ENCODE measurements at places on chromosomes 12 and 14. TPM values are rescaled to one million over a fixed set of nuclear protein-coding genes. Genes with fewer than 3 reads are reported as not detected.

DNA sequence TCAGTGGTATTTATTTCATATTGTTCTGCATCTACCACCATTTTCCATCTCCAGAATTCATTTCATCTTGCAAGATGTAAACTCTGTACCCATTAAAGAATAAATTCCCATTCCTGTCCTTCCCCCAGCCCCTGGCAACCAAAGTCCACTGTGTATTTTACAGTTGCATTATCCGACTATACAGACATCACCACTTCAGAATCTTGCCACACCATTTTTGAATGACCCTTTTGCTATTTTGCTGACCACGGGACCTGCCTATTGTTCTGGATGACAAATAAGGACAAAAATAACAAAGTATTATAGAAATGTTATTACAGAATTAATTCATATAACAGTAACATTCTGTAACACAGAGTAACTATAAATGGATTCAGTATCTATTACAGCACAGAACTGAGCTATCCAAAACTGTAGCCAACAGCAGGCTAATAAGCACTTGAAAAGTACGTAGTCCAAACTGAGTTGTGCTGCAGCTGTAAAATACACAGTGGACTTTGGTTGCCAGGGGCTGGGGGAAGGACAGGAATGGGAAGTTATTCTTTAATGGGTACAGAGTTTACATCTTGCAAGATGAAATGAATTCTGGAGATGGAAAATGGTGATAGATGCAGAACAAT is 61.3 kb downstream of the CDK17 start:
- DNase-seq = no peak

- no peak for DNase-seq
These were observed 4.3 kb downstream of the HOXC9 start for GRCh38 chr12:54004063-54004840.

DNA sequence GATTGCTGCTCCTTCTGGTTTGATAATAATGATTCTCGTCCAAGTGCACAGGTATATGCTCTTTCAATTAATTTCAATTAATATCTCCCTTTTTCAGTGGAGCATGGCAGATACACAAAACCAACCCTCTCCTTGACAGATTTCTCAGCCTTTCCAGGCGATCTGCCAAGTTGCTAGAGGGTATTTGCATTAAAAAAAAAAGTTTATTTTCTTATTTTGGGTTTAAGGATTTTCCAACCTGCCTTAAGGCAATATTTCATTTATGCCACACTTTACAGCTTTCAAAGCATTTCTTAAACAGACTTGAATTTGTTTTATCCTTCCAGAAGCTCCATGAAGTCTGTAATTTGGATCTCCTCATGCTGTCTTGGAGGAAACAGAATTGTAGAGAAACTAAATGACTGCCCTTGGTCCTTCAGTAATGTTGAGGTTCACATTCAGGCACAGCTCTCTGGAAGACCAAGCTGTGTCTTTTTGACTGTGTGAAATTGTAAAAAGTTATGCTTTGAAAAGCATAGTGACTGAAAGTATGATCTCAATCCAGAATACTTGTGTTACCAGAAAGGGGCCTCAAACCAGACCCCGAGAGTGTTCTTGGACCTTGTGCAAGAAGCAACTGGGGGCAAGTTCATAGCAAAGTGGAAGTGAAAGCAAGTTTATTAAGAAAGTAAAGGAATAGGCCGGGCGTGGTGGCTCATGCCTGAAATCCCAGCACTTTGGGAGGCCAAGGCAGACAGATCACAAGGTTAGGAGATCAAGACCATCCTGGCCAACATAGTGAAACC is 2.3 kb downstream of the DGLUCY start:
- DNase-seq = no peak

GRCh38 chr12:122837306-122838265 is 2.3 kb downstream of the HIP1R start:
- DNase-seq = peak; percentile 56

- no peak for DNase-seq
These were observed 97.5 kb downstream of the CRACR2A start for GRCh38 chr12:3655328-3655900.

GRCh38 chr14:49896966-49897365 is 4.1 kb downstream of the ARF6 start:
- DNase-seq = no peak

GRCh38 chr14:32254952-32255679 is 52.0 kb upstream of the RNU6-8 start:
- DNase-seq = no peak

- no peak for DNase-seq
These were observed 240.3 kb downstream of the ZFP36L1 start for GRCh38 chr14:68552602-68553001.

GRCh38 chr12:52634266-52635056 is 16.1 kb upstream of the KRT73 start:
- DNase-seq = peak; percentile 86

DNA sequence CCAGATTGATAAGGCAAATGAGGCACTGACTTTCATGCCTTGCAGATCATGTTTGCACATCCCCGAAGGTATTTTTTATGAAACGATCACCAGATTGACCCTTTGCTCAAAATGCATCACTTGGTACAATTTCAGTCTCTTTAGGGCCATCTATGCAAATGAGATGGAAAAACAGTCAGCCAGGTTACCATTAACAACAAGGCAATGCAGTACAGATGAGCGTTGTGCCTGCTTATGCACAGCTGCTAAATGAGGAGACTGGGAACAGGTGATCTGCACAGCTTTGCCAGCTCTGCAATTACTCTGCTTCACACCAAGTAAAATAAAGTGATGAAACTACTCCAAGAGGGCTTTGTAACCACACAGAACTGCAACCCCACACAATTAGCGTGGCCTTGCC is 26.1 kb upstream of the PLEKHG7 start:
- no peak for DNase-seq

- DNase-seq = no peak
These were observed 57.0 kb downstream of the ZFP36L1 start for GRCh38 chr14:68735856-68736255.

DNA sequence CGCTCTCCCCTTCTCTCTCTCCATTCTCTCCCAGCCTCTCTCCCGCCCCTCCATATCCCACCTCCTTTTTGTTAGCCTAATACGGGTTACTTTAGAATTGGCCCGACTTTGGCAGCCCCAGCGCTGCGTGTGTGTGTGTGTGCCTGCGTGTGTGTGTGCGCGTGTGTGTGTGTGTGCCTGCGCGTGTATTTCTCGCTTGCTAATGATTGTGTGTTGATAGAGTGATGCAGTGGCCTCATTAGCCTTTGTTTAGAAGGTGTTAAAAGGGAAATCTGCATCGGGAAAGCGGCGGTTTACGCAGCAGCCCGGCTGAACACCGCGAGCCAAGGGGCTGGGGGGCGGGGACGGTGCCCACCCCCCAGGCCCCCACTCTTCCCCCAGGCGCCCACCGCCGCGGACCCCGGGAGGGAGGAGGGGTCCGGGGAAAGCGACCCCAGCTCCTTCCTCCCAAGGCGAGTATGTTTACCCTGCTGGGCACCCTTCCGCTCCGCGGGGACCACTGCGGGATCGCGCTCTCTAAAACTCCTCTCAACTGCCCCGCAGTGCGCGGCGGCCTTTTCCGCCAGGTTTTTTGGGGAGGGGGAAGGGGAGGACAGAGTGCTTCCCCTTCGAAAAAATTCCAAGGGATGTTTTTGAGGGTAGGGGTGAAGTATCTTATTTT is 6.8 kb upstream of the LHX5 start:
- DNase-seq = no peak

GRCh38 chr14:85579942-85580341 is 50.0 kb downstream of the FLRT2 start:
- DNase-seq = no peak

DNA sequence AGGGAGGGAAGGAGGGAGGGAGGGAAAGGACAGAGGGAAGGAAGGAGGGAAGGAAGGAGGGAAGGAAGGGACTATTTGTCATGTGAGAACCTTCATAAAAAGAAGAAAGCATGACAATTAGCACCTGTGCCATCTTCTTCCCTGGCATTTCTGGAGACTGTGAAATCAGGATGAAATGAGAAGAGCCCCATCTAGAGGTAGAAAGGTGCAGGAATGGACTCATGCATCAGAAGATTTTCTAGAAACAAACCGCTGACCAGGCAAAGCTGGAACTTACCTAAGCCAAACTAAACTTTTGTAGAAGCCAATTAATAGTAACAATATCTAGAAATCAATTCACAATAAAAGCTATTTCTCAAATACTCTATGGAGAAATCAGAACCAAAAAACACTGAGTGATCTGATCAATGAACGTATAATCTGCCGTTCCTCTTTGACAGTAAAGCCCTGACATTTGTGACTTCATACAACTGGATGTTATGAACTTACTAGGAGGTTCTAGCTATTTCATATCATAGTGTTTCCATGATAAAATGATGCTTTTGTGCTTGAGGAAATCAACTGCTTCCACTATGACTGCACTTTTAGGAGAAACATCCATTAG is 24.4 kb upstream of the CRACR2A start:
- DNase-seq = no peak

GRCh38 chr12:30874455-30875321 is 51.9 kb upstream of the TSPAN11 start:
- no peak for DNase-seq

DNA sequence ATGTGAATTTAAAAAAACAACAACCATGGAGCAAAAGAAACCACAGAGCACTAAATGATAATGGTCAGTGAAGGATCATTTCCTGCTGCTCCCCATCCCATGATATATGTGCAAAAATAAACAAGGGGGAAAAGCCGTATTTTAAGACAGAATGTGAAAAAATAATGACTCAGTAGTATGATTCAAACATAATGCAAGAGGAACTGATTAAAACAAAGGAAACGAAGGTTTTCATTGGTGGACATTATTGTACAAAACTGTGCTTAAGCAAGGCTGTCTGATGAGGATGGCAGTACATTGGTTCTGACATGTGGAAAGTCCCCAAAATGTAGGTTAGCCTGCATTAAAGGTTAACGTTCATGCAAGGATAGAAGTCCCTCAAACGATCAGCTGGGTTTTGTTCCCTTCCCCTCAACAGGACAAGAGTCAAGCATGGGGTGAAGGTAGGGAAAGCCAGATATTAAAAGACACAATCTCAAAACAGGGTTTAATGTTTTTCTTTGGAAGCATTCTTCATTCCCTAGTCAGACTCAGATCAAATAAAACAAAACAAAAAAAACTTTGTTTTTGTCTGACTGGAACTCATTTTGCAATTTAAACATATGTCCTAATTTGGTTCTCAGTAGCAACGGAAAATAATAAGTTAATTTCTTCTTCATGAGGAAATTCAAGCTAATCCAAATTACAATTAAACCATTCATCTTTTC is 26.3 kb upstream of the PTGDR start:
- no peak for DNase-seq

- DNase-seq = no peak
These were observed 74.5 kb downstream of the ETV6 start for GRCh38 chr12:11723993-11724392.

DNA sequence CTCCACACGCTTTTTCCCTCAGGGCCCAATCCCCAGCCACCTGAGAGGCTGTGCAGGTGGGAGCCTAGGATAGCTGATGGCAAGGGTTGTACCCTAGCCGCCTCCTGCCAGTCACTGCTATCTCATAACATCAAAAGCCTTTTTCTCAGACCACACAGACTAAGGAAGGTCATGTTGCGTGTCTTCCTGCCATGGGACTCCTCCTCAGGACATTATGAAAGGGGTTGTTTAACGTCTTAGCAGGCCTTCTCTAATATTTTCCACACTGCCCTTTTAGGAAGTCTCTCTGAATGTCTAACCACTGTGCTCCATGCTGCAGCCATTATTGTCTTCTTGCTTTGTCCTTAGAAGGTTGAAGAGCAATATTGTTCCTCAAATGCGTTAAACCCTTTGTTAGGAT is 7.6 kb upstream of the SMUG1 start:
- DNase-seq = no peak

Gene MNAT1
- total RNA-seq = 29.9 TPM

Gene ZBTB25
- 21.4 TPM for total RNA-seq

Gene KERA
- 0.19 TPM for total RNA-seq

Gene PLEKHG7
- total RNA-seq = not detected

Gene LHX5
- not detected for total RNA-seq

Gene PAH
- not detected for total RNA-seq

Gene ETFBKMT
- total RNA-seq = 5.7 TPM

All from cardiac septum (tissue), 1 donor.